ENCODE measurements at places on chromosomes 7 and 10.

DNA sequence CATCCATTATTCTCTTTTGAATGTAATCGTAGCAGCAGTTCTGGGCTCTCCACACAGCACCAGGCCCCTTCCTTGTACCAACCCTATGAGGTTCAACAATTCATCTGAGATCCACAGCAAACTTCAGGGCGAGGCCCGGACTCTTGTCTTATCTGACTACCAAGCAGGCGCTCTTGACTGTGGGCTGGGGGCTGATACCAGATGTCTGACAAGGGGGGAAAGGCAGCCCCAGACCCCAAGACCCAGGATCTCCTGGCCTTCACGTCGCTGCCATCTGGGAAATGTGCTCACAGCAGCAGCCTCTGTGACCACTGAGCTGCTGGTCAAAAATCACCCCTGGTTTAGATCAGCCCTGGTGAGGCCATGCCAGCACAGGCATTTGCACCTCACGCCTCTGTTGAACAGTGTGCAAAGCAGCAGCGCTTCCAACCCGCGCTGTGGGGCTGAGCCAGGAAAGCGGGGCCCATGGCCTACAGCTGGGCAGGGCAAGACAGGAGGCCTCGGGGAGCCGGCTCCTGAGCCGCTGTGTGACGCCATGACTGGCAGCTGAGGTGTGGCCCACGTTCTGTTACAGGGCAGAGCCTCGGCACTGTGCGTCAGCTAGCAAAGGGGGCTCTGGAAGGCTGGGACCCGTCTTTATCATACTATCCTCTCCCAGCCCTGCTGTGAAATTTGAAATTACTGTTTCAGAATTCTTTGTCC is 143.9 kb downstream of the PAXIP1 start:
- DNase-seq: no peak

GRCh38 chr10:63866075-63866746 is 345.0 kb downstream of the REEP3 start:
- DNase-seq: peak; percentile 70

DNA sequence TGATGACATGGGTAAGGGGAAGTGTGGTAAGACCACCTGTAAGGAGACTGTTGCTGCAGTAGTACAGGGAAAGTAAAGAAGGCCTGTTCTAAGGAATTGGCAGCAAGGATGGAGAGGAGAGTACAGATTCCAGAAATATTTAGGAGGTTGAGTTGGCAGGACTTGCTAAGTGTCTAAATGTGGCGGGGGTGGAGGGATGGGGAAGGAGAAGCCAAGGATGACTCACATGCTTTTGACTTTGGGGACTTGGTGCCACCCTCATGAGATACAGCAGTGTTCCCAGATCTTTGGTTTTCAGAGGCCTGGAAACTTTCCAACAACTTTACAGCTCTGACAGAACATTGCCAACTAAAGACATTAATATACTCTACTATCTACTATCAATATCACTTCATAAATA is 45.4 kb downstream of the CDK6 start:
- DNase-seq: no peak

- peak; percentile 56 for DNase-seq
Measured at GRCh38 chr7:134420424-134421125, 38.3 kb downstream of the AKR1B1 start.

DNA sequence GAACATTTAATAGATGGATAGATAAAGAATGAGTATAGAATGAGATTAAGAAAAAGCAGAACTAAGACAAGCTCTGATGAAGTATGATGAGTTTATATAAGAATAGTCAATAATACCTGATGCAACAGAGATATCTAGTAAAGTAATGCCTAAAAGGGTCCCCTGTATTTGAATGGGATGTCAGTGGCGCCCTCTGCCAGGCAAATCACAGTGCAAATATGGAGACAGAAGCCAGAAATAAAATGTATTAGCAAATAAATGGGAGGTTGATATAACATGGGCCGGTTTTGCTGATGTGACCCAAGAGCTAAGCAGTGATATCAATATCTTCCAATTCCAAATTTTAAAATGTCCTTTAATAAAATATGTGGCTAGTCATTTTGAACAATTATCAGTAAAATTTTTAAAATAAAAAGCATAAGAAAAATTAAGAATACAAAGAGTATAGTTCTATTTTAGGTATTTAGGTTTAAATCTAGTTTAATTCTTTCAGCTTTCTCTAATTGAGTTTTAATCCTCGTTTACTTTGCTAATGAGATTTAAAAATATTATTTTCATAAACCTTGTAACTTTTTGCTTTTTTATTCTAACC is 62.6 kb downstream of the ADK start:
- no peak for DNase-seq

GRCh38 chr10:85648279-85648754 is 718.3 kb downstream of the GRID1 start:
- DNase-seq: no peak

GRCh38 chr10:45552476-45552875 is 120.1 kb downstream of the ZFAND4 start:
- DNase-seq: no peak

DNA sequence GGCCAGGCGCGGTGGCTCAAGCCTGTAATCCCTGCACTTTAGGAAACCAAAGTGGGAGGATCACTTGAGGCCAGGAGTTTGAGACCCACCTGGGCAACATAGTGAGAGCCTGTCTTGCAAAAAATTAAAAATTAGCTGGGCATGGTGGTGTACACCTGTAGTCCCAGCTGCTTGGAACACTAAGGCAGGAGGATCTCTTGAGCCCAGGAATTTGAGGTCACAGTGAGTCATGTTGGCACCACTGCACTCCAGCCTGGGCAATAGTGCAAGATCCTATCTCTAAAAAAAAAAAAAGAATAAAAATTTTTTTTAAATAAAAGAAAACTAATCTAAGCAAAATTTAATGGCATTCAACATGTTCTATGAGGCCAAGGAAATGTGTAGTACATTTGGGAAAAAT is 44.9 kb upstream of the UBN2 start:
- DNase-seq: no peak

GRCh38 chr10:132939957-132940790 is 2.2 kb downstream of the CFAP46 start:
- no peak for DNase-seq

- DNase-seq: no peak
Measured at GRCh38 chr10:22652988-22653481, 61.3 kb downstream of the PIP4K2A start.

GRCh38 chr7:98664882-98665281 is 47.8 kb downstream of the NPTX2 start:
- DNase-seq: no peak

- DNase-seq: no peak
Measured at GRCh38 chr7:95593343-95593742, 3.0 kb downstream of the PDK4 start.

GRCh38 chr7:65907501-65908198 is 34.8 kb downstream of the VKORC1L1 start:
- no peak for DNase-seq

DNA sequence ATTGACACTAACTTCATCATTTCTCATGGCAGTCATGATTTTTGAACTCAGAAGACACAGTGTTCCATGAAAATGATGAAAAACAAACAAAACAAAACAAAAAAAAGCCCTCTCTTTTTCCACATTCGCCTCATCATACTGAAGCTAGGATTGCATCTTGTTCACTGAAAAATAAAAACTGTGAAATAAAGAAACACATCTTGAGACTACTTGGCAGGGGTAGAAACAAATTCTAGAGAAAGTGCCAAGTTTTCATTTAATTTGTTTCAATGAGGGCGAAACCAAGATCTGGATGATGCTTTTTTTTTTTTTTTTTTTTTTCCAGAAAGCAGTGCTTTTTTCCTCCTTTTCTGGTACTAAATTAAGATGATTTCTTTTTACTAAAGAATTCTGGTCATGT is 350.4 kb upstream of the ETV1 start:
- DNase-seq: no peak

GRCh38 chr7:9250876-9251275 is 817.5 kb downstream of the NXPH1 start:
- no peak for DNase-seq

GRCh38 chr10:101032637-101033224 is 1.7 kb downstream of the SFXN3 start:
- DNase-seq: peak; percentile 72

GRCh38 chr10:43585981-43586729 is 11.7 kb upstream of the ZNF239 start:
- DNase-seq: no peak

DNA sequence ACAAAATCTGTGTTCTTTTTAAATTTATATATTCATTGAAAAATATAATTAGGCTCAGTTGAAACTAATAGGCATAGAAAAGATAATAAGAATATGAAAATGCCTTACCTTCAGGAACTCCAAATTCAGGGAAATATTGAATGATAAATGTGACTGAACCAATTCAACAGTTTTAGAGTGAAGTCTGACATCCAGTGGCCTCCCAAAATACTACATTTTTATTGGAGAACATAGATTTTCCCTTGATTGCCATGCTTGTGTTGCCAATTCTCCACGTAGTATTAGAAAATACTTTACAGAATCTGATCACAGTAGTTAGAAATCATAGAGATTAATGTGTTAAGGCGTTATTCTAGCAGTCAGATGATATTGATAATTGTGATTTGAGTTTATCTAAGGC is 1246.7 kb downstream of the GATA3 start:
- no peak for DNase-seq

DNA sequence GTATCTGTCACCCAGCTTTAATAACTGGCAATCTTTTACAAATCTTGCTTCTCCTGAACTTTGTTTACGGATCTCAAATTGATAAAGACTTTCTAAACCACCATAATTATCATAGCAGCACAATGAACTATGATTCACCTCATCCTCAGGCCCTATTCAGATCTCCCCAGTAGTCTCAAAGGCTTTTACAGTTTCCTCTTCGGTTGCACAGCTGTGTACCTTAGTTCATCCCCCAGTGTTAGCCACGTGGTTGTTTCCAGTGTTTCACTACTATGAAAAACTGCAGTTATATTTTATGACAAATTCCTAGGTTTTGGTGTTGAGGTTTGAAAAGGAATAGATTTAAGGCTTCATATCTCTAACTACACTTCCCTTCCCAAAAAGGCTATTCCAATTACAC is 24.9 kb downstream of the PAXIP1 start:
- no peak for DNase-seq

GRCh38 chr7:5418285-5418582 is 5.4 kb downstream of the TNRC18 start:
- DNase-seq: no peak

- DNase-seq: no peak
Measured at GRCh38 chr10:47372726-47373125, 11.4 kb downstream of the ZNF488 start.

- DNase-seq: no peak
Measured at GRCh38 chr7:95126053-95126709, 198.2 kb downstream of the PON1 start.

GRCh38 chr7:128833148-128833945 is 3.1 kb downstream of the FLNC start:
- DNase-seq: peak; percentile 42

DNA sequence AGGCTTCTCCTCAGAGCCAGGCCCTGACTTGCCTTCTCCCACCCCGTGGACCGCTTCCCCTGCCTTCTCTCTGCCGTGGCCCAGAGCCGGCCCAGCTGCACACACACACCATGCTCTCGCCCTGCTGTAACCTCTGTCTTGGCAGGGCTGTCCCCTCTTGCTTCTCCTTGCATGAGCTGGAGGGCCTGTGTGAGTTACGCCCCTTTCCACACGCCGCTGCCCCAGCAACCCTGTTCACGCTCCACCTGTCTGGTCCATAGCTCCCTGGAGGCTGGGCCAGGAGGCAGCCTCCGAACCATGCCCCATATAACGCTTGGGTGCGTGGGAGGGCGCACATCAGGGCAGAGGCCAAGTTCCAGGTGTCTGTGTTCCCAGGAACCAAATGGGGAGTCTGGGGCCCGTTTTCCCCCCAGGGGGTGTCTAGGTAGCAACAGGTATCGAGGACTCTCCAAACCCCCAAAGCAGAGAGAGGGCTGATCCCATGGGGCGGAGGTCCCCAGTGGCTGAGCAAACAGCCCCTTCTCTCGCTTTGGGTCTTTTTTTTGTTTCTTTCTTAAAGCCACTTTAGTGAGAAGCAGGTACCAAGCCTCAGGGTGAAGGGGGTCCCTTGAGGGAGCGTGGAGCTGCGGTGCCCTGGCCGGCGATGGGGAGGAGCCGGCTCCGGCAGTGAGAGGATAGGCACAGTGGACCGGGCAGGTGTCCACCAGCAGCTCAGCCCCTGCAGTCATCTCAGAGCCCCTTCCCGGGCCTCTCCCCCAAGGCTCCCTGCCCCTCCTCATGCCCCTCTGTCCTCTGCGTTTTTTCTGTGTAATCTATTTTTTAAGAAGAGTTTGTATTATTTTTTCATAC is 38.0 kb downstream of the LIMK1 start:
- DNase-seq: no peak

GRCh38 chr7:98802088-98802780 is 67.6 kb downstream of the TMEM130 start:
- DNase-seq: peak; percentile 65

- DNase-seq: no peak
Measured at GRCh38 chr10:7471720-7472367, 61.0 kb upstream of the SFMBT2 start.

GRCh38 chr10:116079355-116079754 is 193.7 kb downstream of the GFRA1 start:
- no peak for DNase-seq

GRCh38 chr10:44937196-44938005 is 22.2 kb upstream of the RASSF4 start:
- no peak for DNase-seq

GRCh38 chr7:155979994-155980393 is 167.7 kb upstream of the SHH start:
- DNase-seq: no peak

DNA sequence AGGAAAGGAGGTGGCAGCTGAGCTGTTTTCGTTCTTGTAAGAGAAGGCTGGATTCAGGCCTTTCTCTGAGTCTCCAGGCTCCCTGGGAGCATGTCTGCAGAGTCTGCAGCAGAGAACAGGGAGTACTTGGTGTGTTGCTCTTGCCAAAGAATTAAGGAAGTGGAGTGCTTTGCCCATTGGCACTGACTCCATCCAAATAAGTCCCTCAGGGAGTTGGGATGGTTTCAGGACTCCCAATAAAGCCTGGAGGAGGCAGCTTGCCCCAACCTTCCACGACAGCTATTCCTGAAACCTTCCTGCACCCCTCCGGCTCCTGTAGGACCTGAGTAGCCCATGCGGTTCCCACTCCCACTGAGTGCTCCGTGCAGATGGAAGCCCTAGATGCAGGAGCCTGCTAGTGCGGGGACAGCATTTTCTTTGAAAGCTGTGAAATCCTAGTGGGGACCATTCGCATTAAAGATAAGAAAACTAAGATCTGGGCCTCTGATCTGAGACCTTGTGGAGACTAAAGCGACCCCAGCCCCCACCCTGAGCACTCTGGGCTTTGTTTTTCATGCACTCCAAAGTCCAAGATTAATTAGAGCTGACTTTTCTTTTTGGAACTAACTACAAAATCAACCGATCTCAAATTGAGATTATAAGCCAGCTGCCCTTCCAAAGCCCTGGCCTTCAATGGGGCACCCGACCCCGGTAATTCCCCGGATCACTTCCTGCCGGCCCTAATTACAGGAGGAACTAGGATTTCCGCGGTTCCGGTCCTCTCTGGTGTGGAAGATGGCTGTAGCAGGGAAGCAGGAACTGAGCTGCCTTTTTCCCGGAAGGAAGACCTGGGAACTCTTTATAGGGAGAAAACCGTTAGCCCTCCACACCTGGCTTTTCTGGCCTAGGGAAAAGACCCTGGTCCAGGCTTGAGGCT is 110.2 kb downstream of the COL13A1 start:
- DNase-seq: no peak

GRCh38 chr7:25624051-25624450 is 395.8 kb upstream of the NPVF start:
- DNase-seq: no peak

Measured in NCI-H446 (cell line).